ENCODE measurements at places on chromosomes 16 and 17.

DNA sequence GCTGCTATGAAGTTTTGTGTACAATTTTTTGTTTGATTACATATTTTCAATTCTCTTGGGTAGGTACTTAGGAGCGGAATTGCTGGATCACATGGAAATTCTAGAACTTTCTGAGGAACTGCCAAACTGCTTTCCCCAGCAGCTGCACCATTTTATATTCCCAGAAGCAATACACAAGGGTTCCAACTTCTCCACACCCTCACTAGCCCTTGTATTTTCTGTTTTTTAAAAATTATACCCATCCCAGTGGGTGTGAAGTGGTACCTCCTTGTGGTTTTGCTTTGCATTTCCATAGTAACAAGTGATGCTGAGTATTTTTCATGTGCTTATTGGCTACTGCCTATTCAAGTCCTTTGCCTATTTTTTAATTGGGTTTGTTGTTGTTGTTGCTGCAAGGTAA is 20.9 kb downstream of the NACA2 start:
- DNase-seq = no peak

GRCh38 chr17:80045703-80046102 is 9.3 kb downstream of the CCDC40 start:
- DNase-seq = peak; percentile 41

DNA sequence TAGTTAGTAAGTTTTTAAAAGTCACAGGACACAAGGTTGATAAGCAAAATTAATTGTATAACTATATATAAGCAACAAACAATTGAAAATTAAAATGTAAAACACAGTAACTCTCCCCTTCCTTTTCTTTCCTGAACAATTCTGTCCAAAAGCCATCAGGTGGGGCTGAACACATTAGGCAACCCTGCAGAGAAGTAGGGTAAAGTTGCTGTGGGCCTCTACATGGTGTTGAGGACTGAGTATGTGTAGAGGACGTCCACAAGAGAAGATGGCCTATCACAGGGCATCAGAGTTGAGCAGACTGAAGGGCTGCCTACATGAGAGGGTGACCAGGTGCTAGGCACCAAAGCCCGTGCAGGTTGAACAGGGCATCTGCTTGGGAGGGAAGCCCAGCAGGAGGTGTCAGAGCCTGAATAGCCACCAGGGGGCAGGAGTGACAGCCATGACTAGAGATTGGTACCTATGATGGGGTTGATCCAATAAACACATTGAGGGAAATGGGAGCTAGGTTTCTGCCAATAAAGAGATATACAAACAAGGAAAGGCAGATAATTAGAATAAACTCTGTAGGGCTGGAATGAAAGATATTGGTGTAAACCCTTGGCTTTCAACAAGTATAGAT is 415.1 kb downstream of the NPIPA8 start:
- DNase-seq = no peak

DNA sequence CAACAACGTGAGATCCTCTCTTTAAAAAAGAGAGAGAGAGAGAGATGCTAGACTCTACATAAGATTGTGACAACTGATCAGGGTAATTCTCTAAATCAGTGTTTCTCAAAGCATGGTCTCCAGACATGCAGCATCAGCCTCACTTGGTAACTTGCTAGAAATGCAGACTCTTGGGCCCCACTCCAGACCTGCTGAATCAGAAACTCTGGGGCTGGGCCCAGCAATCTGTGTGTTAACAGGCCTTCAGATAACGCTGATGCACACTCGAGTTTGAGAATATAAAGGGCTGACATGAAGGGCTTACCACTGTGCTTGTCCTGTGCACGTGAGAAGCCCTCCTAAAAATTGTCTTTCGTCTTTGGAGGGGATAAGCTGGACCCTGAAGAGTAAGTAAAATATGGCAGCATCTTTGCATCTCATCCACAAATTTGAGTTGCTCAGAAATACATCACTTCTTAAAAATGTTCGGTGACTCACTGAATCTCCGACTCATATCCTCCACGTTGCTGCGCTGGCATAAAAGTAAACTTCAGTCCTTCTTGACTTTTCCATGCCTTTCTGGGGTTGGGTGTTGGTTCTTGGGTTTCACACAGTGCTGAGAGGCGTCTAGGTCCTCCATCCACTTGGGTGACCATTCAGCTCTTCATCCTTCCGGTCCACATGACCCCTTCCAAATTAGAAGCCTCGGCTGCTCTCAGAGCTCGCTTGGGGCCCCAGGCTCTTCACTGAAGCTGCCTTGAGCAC is 26.1 kb upstream of the KDM8 start:
- DNase-seq = no peak

- no peak for DNase-seq
Measured at GRCh38 chr16:27482397-27483087, 67.2 kb downstream of the GTF3C1 start.

DNA sequence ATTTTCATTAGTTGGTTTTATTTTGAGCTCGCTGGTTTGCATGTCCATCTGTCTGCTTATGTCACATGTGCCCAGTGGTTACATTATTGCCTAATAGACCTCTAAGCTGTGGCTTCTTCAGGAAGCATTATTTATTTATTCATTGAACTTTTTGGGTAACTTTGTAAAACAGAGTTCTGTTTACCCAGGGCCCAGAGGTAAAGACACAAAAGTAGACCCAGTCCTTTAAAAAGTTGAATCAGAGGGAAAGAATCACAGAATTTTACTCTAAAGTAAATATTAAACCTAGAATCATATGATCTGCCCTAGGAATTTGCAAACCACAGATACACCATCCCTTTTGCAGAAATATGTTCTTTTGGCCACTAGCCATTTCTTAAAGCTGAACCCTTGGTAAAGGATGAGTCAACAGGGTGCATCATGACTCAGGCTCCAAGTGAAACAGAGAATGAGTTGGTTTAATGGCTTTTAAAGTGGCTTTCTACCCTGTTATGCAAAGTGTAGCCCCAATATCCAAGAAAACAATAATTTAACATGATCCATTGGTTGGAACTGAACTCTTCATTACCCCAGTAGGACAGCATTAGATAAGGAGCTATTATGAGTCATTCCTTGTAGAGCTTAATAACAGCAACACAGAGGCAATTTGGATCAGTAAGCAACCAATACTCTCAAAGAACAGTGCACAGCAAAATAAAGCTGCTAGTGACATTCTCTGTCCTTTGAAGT is 236.3 kb downstream of the KCNJ2 start:
- DNase-seq = no peak

DNA sequence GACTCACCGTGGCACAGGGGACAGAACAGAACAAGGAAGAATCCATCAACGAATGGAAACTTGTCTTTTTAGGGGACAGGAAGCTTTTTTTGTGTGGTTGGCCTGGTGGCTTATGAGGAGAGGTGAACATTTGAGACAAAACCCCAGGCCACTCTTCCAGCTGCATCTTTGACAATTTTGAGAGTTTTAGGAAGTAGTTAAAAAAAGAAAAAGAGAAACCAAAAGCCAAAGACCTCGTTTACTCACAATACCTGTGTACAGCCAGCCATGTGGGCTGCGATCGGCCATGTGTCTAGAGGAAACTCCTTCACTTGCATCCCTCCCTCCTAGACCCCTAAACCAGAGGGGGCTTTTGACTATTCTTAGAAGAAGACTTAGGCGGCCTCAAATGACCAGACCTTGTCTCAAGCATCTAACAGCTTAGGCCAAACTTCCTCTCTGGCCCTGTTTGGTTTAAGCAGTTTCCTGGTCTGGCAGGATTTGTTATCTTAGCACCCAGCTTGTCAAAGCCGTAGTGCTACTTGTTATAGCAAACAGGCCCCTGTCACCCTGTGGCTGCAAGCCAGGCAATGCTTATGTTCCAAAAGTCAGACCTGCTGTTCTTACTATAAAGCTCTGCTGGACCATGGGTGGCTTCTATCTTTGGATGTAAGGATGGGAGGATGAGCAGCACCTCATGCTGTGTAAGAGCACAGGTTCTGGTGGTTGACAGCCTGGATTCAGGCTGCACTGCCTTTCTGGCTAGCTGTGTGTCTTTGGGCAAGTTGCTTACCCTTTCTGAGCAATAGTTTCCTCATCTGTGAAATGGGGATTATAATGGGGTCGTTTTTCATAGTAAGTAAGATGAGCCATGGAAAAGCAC is 17.7 kb downstream of the KSR1 start:
- DNase-seq = no peak

- no peak for DNase-seq
Measured at GRCh38 chr17:60916043-60916442, 238.4 kb downstream of the BCAS3 start.

GRCh38 chr17:15239491-15239890 is 25.6 kb downstream of the PMP22 start:
- DNase-seq = no peak

GRCh38 chr17:14621826-14622614 is 321.1 kb downstream of the HS3ST3B1 start:
- no peak for DNase-seq

- no peak for DNase-seq
Measured at GRCh38 chr16:2787961-2788360, 601 bp upstream of the PRSS33 start.

- DNase-seq = no peak
Measured at GRCh38 chr16:83923581-83924365, 24.9 kb downstream of the MLYCD start.

- no peak for DNase-seq
Measured at GRCh38 chr16:84774810-84775209, 45.0 kb upstream of the CRISPLD2 start.

- no peak for DNase-seq
Measured at GRCh38 chr16:48405153-48405552, 19.9 kb upstream of the SIAH1 start.

DNA sequence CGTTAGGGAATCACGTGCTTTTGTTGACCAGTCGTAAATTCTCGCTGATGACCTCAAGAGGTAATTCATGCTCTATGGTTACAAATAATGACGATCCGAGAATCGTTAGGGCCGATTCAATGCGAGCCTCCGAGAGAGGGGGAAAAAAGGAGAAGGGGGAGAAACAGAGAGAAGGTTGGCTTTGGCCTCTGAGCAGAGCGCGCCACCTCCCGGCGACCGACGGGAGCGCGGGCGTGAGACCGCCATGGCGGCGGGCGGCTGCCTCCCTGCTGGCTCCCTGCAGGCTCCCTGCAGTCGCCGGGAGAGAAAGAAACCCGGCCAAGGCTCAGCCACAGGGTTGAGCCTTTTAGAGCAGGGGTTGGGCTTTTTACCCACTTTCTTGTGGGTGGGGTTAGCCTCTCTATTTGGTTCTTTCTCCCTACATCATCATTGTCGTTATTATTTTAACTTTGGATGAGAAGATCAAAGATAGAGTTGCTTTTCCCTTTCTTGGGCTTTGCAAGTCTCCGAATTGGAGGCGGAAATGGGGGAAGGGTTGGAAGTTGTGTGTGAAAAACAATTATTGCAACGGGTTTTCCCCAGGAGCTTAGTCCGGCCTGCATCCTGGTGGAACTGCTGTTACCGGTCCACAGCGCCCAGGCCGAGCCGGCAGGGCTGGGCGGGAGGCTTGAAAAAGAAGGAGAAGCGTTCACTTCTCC is 410 bp upstream of the HOXB5 start:
- DNase-seq = peak; percentile 77

DNA sequence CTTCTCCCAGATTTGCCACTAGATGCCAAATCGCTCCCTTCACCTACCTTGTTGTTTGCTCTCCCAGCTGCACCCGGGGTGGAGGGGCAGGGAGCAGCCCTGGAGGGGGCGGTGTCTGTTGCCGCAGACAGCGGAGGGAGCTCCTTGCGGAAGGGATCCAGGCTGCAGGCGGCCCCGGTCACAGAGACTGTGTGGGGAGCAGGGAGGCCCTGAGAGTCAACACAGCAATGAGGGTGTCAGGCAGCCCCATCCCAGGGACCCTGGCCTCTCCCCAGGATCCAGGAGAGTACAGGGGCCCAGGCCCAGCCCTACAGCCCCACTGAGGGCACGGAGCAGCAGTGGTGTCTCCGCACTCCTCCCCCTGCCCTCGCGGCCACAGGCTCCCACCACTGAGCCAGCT is 50.5 kb upstream of the CHMP6 start:
- no peak for DNase-seq

DNA sequence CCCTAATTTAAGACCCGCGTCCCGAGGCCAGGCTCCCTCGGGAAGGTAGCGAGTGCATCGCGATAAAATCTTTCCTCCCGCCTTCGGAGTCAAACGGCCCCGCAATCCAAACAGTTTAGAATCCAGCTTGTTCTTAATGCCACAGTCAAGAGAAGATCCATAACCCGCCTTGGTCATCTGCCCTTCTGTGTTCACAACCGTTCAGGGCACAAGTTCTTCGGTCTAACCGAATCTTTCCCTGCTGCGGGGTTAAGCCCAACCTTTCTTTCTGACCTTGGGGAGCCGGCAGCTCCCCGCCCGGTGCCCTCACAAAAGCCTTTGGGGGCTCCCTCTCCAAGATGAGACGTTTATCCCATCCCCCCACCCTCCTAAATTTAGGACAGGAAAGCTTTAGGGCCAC is 30.3 kb downstream of the CPSF4L start:
- no peak for DNase-seq

GRCh38 chr16:49605536-49606254 is 232.1 kb downstream of the C16orf78 start:
- no peak for DNase-seq

GRCh38 chr17:79374087-79374689 is 236.7 kb downstream of the RBFOX3 start:
- no peak for DNase-seq

DNA sequence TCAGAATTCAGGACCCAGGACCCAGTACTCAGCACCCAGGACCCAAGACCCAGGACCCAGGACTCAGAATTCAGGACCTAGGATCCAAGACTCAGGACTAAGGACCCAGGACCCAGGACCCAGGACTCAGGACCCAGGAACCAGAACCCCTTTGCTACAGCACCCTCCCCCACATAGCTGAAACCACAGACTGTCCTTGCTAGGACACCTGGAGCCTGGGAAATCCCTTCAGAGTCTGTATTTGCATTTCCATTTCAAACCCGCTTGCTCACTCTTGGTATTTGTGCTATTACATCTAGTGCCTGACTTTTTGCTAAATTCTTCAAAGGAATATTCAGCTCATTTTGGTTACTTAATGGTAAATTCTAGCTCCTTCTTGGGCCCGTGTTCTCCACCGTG is 275.8 kb upstream of the MAF start:
- DNase-seq = no peak

- DNase-seq = no peak
Measured at GRCh38 chr16:88013766-88014251, 62.6 kb downstream of the BANP start.

DNA sequence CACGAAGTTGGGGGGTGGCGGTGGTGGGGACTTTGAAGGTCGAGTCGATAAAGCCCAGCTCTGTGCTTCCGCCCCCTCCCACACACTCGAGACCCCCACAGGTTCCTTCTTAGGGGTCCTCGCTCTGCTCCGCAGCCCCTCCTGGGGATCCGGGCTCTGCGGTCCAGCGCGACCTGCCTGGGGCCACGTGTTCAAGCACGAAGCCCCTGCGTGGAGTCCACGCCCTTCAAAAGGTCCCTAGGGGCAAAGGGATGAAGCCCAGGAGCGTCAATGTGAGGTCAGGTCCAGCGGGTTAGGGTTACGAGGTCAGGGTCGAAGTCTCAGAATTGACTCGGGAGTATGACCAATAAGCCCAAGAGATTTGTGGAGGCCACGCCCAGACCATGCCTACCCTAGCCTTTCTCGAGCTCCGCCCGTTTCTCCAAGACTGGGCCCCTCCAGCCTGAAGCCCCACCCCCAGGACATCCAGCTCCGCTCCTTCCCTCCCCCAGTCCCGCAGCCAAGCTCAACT is 786 bp upstream of the CACNA1G start:
- DNase-seq = no peak
